Cardiac muscle cell (in vitro differentiated cells and primary cell): ENCODE measurements at places on chromosomes 2 and 18. TPM values are rescaled to one million over a fixed set of nuclear protein-coding genes. Genes with fewer than 3 reads are reported as not detected.
A peak's percentile ranks its signal among the peaks of the same experiment; 100 is the strongest.

The LRRTM4 gene
- total RNA-seq: 12.6 and 15.4 TPM in 2 replicates

GRCh38 chr18:35511833-35512232 is 14.1 kb upstream of the INO80C start:
- peaks cover 16% of the 10 kb centered on the region for H3K4me1 ChIP-seq
- DNase-seq: no peak
- H3K4me3 ChIP-seq: no peak overlapping the region
- no peaks in the 10 kb centered on the region for H3K27me3 ChIP-seq

DNA sequence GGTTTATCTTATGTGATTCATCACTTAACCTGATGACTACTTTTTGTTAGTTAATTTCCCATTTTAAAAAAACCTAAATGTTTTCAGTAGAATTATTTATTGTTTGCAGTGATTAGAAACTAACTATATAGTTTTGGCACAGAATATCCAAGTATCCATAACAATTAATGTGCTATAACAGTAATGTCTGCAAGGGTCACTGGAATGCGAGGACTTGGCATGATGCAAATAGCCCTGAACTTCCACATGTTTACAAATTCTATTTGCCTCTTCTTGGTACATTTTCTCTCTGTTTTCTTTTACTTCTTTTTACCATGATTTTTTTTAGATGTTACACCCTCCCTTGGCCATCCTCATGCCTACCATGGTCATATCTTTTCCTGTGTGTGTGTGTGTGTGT is 49.3 kb upstream of the GALNT3 start:
- H3K4me1 ChIP-seq: no peaks in the 10 kb centered on the region
- no peak overlapping the region for H3K4me3 ChIP-seq
- H3K27ac ChIP-seq: no peak overlapping the region
- H3K36me3 ChIP-seq: no peaks in the 10 kb centered on the region

GRCh38 chr2:176074919-176075425 is 8.8 kb downstream of the EVX2 start:
- H3K4me3 ChIP-seq: peak overlapping the region; percentile 7
- no peak overlapping the region for H3K27ac ChIP-seq
- peaks cover 100% of the 10 kb centered on the region for H3K27me3 ChIP-seq
